Mammary epithelial cell (primary cell): ENCODE measurements at places on chromosomes 2 and 18.

DNA sequence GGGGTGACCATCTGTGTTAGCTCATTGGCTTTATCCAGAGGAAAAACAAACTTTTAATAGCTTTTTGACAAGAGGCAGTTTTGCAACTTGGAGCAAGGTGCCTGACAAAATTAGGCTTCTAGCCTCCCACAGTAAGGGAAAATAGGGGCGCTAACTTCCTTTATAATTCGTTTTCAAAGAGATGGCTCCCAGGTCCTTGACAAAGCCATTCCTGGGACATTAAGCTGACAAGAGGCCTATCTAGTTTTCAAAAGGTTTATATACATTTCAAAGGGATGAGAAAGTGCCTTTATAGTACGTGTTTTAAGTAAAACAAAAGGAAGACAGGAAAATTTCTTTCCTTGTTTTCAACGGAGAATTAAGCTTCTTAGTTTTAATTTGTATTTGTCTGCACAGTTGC, 159.4 kb upstream of the GCFC2 start:
- no peak for DNase-seq

DNA sequence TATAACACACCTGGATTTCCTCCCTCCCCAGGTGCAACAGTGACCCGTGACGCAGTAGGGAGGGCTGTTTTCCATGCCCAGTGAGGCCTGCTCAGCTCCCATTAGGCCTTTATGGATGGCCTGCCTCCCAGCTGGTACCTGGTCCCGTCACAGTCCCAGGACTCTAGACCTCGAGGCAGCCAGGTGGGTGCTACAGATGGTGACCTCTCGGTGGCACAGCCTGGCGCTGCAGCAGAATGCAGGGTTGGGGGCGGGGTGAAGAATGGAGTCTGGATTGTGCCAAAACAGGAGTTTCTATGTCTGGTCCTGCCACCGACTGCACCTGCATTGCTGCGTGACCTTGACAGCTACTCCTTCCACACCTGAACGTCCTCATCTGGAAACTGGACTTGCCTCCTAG, 18.0 kb upstream of the YWHAQ start:
- no peak for DNase-seq

DNA sequence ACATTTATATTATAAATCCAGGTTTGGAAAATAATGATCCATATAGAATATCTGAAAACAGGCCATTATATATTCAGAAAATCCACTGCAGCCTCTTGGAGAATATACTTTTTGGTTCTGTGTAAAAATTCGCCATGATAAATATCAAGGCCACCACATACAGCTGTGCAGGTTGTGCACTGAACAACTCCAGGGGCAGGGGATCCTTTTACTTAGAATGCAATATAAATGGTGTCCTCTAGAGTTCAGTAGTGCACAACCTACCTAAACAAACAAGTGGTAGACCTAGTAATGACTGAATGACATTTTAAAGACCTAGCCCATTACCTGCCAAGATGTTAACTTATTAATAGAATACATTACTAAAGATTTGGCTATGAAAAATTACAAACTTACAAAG, 22.4 kb downstream of the MOGAT1 start:
- DNase-seq: peak; percentile 29

- no peak for DNase-seq
Measured at GRCh38 chr18:59143441-59143840, 3.8 kb downstream of the SEC11C start.
